ENCODE measurements at places on chromosomes 4 and X.
A peak's percentile ranks its signal among the peaks of the same experiment; 100 is the strongest.

- DNase-seq = no peak
Measured at GRCh38 chrX:154020536-154021115, 924 bp upstream of the IRAK1 start.

GRCh38 chr4:40621592-40622512 is 7.8 kb downstream of the RBM47 start:
- peak; percentile 17 for DNase-seq

DNA sequence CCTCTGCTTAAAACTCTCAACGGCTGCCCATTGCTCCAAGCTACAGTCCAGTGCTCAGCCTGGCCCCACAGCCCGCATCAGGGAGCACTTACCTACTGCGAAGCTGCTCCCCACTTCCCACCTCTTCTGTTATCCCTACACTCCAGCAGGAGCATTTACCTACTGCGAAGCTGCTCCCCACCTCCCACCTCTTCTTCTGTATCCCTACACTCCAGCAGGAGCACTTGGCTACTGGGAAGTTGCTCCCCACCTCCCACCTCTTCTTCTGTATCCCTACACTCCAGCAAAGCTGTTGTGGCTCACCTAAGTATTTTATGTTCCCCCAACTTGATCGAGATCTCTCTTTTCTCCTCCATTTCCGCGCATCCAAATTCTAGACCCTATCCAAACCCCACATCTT is 563.3 kb upstream of the ZFP42 start:
- DNase-seq = no peak

DNA sequence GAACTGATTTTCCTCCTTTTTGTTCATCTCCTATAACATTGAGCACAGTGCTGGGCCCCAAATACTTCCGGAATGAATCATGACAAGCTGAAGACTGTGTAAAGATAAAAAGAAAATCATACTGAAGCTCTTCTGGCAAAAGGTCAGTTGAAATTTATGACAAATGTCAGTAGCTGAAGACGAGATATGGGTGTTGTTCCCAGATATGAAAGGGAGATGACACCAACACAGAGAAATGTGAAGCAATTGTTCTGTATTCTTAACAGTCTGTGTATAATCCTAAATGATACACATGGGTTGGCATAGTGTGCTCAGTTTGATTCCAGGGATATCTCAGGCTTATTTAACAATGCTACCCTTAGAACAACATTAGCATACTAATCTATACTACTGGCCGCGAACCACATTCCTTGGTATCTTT is 170.5 kb upstream of the PITX2 start:
- DNase-seq = no peak

- no peak for DNase-seq
Measured at GRCh38 chr4:103482893-103483292, 236.9 kb downstream of the TACR3 start.

GRCh38 chr4:141884070-141884469 is 247.7 kb downstream of the IL15 start:
- DNase-seq = no peak

- no peak for DNase-seq
Measured at GRCh38 chrX:23332101-23332887, 2.4 kb upstream of the PTCHD1 start.

DNA sequence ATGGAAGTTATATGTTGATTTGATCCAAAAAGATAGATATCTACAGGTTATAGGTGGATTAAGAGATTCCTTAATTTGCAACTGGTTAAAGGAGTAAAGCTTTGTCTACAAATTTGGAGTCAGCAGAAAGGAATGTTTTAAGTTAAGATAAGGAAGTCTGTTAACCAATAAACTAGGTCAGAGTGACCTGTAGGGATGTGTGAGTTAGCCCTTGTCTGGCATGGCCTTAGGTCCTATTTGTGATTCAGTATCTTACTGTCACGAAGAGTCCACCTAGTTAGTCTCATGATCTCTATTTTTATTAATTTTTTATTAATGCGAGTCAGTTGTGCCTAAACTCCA is 230.8 kb downstream of the INPP4B start:
- no peak for DNase-seq

- DNase-seq = no peak
Measured at GRCh38 chrX:57227691-57228090, 58.8 kb upstream of the FAAH2 start.

GRCh38 chrX:123801901-123802300 is 58.0 kb upstream of the XIAP start:
- no peak for DNase-seq

GRCh38 chr4:41322617-41323016 is 65.9 kb downstream of the UCHL1 start:
- no peak for DNase-seq

GRCh38 chr4:61175495-61175894 is 24.6 kb upstream of the ADGRL3 start:
- no peak for DNase-seq
